ENCODE measurements at places on chromosomes 2 and 18.

DNA sequence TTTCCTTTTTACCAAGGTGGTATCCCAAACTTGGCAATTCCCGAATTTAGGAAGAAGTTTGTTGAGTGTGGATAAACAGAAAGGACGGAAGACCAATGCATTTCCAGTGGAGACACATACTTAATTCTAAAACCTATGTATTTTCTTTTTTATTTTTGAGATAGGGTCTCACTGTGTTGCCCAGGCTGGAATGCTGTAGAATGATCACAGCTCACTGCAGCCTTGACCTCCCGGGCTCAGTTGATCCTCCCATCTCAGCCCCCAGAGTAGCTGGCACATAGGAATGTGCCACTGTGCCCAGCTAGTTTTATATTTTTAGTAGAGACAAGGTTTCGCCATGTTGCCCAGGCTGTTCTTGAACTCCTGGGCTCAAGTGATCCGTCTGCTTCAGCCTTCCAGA, 90.3 kb downstream of the COX7A2L start:
- DNase-seq: no peak

- DNase-seq: no peak
These were observed 312.4 kb upstream of the MEIS1 start for GRCh38 chr2:66122516-66122915.

DNA sequence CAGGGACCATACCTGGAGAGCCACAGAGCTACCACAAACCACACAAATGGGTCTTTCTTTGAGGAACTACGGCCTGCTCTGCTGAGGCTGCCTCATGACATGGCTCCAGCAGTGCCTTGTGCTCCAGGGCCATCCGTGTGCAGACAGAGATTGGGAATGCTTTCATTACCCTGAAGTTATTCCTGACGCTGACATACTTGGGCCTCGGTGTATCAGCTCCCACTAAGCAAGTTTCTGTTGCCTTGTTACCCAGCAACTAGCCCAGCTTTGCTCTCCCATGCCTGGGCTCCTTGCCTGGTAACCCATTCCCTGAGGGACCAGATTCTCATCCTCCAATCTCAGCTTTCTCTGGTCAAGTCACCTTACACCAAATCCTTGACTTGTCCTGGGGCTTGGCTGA, 80.3 kb upstream of the FZD7 start:
- no peak for DNase-seq

DNA sequence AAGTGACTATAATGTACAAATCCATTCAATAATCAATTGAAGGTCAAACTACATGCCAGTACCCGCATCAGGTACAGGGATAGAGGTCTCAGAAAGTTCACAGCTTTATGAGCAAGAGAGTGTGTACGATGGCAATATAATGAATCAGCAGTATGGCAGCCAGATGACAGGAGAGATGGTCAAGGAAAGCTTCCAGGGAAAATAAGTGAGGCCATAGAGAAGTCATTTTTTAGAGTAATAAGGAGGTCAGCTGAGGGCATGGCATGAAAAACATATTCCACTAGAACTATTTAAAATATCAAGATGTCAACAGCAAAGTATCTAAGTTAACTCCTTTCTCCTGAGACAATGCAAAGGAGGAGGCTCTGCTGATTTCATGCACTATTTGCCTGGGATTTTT, 108.0 kb downstream of the SLC8A1 start:
- DNase-seq: no peak

- DNase-seq: no peak
These were observed 392.3 kb upstream of the ZEB2 start for GRCh38 chr2:144912206-144912605.

GRCh38 chr2:107325981-107326786, 440.2 kb upstream of the ST6GAL2 start:
- no peak for DNase-seq

GRCh38 chr2:24521162-24521857, 30.3 kb downstream of the NCOA1 start:
- no peak for DNase-seq

DNA sequence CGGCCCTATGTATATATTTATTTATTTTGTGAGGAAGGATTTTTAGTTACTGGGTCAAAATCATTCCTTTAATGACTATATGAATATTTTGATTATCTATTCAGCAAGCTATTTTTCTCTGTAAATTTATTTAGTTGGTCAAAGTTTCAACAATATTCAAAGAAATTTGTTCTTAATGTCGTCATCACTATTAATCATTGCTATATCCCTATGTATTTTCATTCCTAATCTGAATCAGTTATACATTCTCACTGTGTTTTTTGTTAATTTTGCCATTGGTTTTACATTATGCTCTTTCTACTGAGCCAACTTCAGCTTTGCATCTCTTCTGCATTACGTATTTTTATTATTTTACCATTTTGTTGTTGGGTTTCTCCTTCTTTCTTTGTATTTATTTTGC, 105.7 kb downstream of the CCDC178 start:
- no peak for DNase-seq

DNA sequence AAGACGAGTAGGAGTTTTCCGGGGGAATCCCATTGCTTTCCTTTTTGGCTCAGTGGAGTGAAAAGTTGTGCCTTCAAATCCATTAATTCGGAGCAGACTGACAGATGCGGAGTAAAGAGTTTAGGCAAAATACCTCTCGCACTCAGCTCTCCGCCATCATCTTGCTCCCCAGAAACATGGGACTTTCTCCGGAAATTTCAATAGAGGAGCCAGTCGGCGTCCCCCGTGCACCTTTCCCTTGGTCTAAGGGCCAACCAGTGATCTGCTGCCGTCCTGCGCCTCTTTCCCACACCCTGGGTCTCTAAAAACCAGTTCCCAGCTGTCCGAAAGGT, 318 bp downstream of the TYW5 start:
- DNase-seq: no peak

DNA sequence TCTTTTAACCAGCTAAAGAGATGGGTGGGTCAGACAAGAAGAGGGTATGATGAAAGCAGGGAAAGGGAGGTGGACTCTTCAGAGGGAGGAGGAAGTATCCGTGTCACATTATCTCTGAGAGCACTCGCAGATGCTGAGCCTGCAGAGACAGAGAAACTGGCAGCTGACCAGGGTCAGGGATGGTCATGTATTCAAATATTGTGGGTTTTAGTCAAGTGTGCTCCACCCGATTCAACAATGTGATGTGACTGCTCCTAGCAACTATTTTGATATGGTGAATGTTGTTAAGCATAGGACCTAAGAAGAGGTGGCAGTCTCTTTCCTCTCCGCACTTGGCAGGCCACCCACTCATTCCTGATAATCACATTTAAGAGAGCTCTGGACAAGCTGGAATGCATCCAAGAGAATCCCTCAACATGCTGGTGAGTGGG, 1.3 kb upstream of the CLIP4 start:
- DNase-seq: no peak

- DNase-seq: no peak
These were observed 15.5 kb upstream of the MGAT5 start for GRCh38 chr2:134238371-134238770.

- no peak for DNase-seq
These were observed 62.0 kb upstream of the CAB39 start for GRCh38 chr2:230650585-230651137.

DNA sequence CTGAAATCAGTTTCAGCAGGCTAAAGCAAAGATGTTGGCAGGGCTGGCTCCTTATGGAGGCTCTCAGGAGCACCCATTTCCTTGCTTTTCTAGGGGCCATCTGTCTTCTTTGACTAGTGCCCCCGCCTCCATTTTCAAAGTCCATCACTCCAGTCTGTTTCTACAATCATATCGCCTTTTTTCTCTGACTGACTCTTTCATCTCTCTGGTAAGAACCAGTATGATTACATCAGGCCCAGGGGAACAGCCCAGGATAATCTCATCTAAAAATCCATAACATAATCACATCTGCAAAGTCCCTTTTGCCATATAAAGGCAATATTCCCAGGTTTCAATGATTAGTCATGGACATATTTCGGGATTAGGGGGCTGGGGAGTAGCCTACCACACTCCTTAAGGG, 57.0 kb downstream of the CUL3 start:
- DNase-seq: no peak

DNA sequence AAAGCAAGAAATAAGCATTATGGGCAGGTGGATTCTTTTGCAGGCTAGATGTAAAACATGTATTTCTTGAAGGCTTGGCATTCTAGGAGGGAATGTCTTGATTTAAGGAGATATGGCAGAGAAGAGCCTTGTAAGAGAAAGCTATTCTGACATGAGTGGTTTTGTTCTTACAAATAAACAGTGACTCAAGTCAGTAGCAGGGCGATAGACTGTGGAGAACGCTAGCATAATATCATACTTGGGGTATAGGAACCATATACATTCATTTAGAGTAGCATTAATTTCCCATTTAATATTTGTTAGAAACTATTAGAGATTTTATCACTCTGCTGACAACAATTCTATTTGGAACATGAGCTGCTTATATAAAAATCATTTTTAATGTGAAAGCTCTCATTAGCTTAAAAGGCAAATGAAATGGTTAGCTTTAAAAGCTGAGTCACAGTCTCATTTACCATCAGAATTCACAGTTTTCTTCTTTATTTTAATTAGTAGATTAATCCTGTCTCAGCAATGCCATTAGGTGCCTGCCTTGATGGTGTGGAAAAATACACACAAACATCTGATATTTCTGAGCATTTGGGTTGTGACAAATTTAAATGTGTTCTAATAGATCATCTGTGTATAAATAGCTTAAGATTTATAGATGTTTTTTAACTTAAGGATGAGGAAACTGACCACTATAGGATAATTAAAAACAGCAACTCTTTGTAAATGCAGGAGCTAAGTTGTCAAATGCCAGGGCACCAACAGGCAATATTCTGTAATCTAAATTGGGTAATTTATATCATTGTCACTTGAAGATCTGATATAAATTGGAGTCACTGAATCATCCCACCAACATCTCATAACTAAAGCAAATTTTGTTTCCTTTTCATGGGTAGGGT, 276.7 kb downstream of the PLCL1 start:
- DNase-seq: no peak

GRCh38 chr2:73233932-73234832, at the start of gene CCT7:
Gene CCT7, plus strand, starts transcription at chr2:73234308. Its CDS starts 71 bp downstream, at chr2:73234379.
- peak; percentile 84 for DNase-seq

DNA sequence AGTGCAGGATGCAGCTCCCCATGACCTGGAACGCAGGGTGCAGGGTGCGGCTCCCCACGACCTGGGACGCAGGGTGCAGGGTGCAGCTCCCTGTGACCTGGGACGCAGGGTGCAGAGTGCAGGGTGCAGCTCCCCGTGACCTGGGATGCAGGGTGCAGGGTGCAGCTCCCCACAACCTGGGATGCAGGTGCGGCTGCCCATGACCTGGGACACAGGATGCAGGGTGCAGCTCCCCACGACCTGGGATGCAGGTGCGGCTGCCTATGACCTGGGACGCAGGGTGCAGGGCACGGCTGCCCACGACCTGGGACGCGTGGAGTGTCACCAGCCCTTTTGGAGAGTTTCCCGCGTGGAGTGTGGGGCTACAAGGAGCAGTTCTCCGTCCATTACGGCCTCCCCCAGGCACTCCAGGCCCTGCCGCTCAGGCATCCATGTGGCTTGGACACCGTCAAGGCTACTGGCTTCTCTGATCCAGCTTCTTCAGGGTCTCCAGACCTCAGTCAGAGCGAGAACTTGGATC, 38.7 kb downstream of the PXDN start:
- no peak for DNase-seq

GRCh38 chr2:23360571-23361125, 24.3 kb upstream of the KLHL29 start:
- no peak for DNase-seq

- DNase-seq: no peak
These were observed 59.5 kb downstream of the IRS1 start for GRCh38 chr2:226740039-226740648.

DNA sequence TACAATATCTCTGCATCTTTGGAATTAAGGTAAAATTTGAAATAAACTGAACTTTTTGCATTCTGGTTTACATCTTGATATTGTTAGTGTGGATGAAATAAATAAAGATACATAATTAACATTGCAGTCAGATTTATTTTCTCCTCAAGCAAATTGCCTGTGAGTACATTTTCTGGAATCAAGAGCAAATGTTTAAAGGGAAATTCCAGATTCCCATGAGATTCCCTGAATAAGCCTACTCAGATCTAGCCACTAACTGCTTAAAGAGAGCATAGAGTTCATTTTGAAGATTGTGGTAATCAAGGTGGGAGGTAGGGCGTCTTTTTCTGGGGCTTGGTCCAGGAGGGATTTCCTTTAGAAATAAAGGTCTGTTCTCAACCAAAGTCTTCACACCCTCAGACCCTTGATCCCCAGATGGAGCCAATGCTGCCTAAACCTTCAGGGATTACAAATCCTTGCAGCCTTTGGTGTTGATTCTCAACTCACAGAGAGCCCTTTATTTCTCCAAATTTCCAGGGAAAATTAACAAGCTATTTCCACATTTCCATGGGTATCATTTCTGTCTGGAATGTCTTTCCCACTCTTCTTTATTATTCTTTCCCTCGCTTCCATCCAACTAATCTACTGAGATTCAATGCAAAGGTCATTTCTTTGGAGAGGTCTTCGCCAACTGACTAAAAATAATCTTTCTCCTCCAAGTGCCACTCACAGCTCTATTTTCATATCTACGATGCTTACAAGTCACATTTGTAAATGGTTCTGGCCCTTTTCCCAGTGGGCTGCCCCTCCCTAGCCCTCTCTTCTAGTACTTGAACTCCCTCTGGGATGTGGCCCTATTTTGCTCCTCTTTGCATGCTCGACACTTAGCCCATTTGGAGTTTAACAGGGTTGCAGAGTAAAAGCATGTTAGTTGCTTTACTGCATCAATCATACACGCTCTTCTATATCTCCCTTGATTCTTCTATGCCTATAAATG, 79.8 kb upstream of the SPATS2L start:
- no peak for DNase-seq

DNA sequence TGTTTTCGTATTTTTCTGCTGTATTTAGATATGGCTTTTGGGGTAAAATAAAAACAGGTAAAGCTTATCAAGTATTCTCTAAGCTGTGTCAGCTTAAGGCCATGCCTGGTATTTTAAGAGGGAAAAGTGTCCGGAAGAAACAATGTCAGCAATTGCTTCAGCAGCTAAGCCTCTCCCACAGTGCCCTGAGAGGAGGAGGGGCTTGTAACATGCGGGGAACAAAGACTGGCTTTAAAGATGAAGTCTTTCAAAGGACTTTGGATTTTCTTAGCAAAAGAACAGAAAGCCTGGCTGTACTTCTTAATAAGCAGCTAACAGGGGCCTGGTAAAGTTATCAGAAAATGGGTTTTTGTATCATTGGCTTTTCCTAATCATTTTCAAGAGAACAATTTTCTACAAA, 102.8 kb downstream of the PXDN start:
- no peak for DNase-seq

DNA sequence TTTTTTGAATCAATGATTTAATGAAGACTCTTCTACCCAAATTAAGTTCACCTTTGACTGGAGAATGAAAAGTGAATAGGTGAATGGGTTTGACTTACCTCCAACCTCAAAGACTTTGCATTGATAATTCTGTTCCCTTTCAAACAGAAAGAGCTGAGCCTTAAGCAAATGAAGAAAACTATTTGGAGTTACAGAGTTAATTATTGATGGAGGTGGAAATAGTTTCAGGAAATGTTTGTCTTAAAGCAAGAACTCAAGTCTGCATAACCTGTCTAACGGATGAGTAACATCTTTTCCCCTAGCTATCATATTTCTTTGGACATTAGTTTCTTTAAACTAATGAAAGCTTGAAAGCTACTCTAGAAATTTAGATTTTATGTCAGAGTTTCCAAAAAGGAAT, 166.5 kb downstream of the CERS6 start:
- no peak for DNase-seq

Data from activated T-cell treated with anti-CD3 and anti-CD28 coated beads, Interleukin-2, amount 50 U/mL, for 1 hour (primary cell).